ENCODE measurements at places on chromosomes 5 and 9.
A peak's percentile ranks its signal among the peaks of the same experiment; 100 is the strongest.

DNA sequence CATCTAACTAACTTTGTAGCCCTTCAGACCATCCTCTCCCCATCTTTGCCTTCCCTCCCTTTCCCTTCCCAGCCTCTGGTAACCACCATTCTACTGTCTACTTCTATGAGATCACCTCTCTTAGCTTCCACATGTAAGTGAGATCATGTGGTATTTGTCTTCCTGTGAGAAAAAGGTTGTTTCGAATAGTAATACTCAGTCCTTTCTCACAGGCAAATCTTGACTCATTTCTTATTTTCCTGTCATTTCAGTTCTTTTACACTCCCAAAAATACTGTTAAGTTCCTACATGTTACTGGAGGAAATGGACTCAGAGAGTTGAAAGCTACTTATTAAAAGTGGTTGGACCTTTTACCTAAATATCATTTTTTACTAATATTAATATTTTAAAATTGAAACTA lies 82.1 kb downstream of the SLF1 start:
- no peak for DNase-seq

GRCh38 chr5:145660897-145661640 lies 174.1 kb downstream of the PRELID2 start:
- no peak for DNase-seq

GRCh38 chr9:125757834-125758233 lies 10.7 kb downstream of the PBX3 start:
- no peak for DNase-seq

- DNase-seq, result peak; percentile 83
Measured at GRCh38 chr9:21813575-21814473, 11.4 kb downstream of the MTAP start.

DNA sequence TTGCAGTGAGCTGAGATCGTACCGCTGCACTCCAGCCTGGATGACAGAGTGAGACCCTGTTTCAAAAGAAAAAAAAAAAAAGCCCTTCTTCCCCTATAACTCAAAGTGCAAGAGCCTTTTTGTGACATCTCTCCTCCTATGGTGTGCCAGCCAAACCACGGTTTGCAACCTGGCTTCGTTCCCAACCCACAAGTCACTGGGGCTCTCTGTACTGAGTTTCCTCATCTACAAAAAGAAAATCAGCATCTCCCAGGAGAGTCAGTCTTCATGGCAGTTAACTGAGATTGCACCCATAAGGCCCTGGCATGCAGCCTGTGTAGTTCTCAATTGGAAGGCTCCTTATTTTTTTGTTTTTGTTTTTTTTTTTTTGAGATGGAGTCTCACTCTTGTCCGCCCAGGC lies 14.8 kb downstream of the ODF2 start:
- no peak for DNase-seq

DNA sequence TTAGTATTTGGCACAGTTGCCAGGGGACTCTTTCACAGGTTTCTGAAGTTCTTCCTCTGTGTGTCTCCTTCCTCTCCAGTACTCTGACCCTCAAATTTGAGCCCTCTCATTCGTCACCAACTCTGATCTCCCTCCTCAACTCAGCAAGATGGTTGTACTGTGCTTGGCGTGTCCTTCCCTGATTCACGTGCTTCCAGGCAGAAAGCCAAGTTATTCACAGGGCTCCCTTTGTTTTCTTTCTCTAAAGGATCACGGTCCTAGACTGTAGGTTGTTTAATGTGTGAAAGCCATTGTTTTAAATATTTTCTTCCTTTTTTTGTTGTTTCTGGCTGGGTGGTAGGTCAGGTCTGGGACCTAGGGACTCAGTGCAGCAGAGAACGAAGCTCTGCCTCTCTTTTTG lies 142.9 kb downstream of the DMAC1 start:
- DNase-seq, result no peak

- no peak for DNase-seq
Measured at GRCh38 chr5:27328480-27328879, 290.1 kb upstream of the CDH9 start.
